ENCODE measurements at places on chromosomes 4 and X. TPM values are rescaled to one million over a fixed set of nuclear protein-coding genes. Genes with fewer than 3 reads are reported as not detected.

DNA sequence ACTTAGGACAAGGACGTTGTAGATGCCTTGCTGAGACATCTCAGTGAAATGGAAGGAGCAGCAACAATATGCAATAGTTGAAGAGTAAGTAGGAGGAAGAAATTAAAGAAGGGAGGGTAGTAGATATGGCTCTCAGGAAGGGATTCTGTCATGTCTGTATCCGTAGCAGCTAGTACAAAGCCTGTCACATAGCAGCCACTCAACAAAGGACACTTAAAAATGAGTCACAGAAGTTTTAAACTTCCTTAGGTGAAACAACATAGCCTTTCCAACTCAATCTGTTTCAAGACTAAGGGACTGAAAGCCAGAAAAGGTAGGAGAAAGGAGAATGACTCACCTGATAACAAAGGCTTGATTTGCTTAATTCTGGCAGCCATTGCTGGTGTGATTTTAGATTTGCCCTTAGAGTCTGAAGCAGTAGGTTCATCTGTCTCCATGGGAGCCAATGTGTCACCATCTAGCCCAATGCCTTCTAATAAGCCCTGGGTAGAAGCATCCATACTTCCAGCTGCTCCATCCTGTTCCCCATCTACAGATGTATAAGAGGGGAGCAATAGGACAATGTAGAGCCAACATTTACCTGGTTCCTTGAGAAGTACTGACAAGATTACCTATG lies 86.6 kb downstream of the HUWE1 start:
- no peak for DNase-seq

- no peak for DNase-seq
These were observed at the start of gene MAP3K15 for GRCh38 chrX:19514791-19515614. Gene MAP3K15, minus strand, starts transcription at chrX:19515508. Its CDS starts 247 bp downstream, at chrX:19515261.

- no peak for DNase-seq
These were observed 60.7 kb downstream of the TET2 start for GRCh38 chr4:105207386-105207785.

DNA sequence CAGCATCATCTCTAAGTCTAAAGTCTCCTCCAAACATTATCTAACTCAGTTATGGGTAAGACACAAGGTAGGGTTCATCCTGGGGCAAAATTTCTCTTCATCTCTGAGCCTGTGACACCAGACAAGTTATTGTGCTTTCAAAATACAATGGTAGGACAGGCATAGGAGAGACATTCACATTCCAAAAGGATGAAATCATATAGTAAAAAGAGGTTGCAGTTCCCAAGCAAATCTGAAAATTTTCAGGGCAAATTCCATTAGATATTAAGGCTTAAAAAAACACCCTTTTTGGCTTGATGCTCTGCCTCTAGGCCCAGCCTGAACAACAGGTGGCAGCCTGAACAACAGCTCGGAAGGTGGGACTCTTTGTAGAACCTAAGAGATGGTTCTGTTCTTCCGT lies 448.3 kb upstream of the SLIT2 start:
- no peak for DNase-seq

- DNase-seq, result no peak
These were observed 34.7 kb downstream of the FGF2 start for GRCh38 chr4:122861172-122861943.

DNA sequence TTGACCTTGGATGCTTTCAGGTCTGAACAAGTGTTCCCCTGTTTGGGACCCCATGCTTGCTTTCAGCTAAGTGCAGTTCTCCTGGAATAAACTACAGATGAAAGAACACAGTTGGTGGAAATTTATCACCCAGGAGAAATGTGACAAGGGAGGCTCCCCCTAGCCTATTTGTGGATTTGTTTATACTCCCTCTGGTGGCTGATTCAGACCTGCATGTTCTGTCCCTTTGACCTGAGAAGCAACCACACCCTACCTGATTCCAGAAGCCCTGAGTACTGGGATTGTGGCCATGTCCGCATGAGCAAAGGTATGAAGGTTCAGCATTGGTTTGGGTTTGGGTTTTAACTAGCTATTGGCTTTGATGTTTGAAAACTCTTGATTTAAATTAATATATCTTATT lies 440.9 kb downstream of the MID1IP1 start:
- DNase-seq, result no peak

DNA sequence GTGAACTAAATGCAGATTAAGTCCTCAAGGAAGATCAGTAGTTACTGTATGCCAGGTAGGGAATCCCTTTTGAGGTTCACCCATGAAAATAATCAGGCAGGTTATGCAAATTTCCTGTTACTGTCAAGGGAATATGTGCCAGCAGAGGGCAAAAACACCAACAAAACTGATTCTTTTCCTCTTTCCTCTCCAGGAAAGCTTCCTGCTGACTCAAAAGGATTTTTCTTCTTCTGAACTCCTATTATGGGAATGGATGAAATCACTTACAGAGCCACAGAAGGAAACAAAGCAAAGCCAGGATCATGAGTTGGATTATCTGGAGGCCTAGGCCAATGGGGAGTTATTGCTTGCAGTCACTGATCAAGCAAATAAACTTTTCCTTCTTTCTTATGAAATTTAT lies 49.7 kb downstream of the TMPRSS11F start:
- no peak for DNase-seq

DNA sequence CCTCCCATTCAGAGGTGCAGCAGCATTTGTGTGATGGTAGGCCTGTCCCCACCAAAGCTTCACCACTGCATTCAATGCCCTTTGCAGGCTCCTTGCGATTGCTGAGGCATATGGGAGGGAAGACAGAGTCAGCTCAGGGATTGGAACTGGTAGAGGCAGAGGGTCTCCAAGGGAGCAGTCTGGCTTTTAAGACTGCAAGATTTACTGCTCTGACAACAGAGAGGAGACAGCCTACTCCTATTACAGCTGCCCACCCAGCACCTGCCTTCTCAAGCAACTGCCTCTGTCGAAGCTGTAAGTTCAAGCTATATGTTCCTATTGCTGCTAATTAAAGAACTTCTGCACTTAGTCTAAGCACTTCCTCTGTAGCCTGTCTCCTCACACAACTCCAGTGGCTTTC lies 481.8 kb downstream of the FGF13 start:
- DNase-seq, result no peak

GRCh38 chrX:16869393-16870094 lies 618 bp downstream of the RBBP7 start:
- peak; percentile 53 for DNase-seq

- peak; percentile 66 for DNase-seq
These were observed 26.3 kb downstream of the UTP14A start for GRCh38 chrX:129932016-129932820.

DNA sequence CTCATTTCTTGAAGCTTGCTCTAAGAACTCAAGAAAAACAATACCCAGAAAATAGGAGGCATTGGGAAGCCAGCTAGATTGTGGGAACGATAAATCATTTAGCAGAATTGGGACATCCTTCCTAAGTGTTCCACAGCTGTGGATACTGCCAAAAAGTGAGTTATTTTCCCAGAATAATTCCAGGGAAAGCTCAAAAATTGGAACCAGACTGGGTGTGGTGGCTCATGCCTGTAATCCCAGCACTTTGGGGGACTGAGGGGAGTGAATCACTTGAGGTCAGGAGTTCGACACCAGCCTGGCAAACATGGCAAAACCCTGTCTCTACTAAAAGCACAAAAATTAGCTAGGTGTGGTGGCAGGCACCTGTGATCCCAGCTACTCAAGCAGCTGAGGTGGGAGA lies 68.2 kb upstream of the GK2 start:
- no peak for DNase-seq

- DNase-seq, result no peak
These were observed 9.5 kb downstream of the GABRB1 start for GRCh38 chr4:47040828-47041227.

- no peak for DNase-seq
These were observed 221.9 kb downstream of the SNCA start for GRCh38 chr4:89615051-89615450.

DNA sequence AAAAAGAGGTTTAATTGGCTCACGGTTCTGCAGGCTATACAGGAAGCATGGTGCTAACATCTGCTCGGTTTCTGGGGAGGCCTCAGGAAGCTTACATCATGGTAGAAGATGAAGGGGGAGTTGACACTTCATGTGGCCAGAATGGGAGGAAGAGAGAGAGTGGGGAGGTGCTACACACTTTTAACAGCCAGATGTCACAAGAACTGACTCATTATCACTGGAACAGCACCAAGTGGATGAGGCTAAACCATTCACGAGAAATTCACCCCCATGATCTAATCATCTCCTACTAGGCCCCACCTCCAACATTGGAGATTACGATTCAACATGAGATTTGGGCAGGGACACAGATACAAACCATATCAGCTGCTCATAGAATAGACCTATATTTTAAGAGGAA lies 255.8 kb downstream of the OPHN1 start:
- DNase-seq, result no peak

DNA sequence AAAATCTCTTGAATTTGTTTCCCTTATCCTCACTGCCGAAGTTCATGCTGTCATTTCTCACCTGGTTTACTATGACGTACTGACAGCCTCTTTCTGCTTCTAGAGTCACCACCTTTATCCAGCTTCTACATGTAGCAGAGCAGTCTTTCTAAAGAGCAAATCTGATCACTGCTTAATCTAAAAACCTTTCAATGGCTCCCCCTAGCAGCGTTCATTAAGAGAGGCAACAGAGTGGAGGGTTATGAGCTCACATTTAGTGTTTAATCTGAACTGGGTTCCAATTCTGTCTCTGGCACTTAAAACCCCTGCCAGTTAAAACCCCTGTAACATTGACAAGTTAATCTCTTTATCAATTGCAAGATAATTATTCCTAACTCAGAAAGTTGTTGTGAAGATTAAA lies 4.4 kb downstream of the RBPJ start:
- peak; percentile 42 for DNase-seq

- DNase-seq, result no peak
These were observed 19.4 kb downstream of the SORBS2 start for GRCh38 chr4:185792384-185793115.

GRCh38 chrX:49029876-49030275 lies 13.3 kb downstream of the TFE3 start:
- no peak for DNase-seq

DNA sequence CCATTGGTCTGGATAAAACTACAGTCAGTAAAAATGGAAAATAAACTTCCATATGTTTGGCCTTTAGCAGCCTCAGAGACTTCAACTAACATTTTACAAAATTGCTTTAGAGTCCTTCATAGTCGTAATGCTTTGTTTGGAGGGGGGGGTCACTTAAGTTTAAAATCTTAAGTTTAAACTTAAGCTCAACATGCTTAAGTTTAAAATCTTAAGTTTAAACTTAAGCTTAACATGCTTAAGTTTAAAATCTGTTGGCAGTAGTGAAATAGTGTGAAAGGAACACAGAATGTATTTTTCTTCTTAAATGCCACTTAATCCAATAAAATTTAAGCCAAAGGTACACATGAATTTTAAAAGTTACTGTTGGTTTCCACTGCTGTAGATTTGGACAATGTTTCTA lies 45.9 kb upstream of the UNC5C start:
- no peak for DNase-seq

DNA sequence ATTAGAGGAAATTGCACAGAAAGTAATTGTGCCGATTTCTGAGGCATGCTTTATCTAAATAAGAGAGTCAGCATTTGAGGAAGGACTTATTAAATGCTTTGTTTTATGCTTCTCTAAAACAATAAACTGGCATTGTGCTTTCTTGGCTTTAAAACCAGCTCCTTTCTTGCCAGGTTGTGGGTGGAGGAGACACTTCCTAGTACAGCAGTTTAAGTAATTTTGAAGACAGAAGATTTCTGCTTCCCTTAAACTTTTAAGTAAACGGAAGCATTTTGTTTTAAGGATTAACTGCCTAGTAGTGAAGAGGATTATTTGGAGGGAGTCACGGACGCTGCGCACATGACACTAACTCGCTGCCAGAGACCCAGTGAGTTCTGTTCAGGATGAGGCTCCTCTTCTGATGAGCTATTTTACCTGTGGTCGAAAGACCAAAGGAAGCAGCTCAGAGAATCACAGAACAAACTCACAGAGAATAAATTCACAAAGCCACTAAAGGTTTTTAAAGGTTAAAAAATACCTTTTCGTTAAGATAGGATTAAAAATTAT lies 169.5 kb downstream of the TLL1 start:
- DNase-seq, result no peak

DNA sequence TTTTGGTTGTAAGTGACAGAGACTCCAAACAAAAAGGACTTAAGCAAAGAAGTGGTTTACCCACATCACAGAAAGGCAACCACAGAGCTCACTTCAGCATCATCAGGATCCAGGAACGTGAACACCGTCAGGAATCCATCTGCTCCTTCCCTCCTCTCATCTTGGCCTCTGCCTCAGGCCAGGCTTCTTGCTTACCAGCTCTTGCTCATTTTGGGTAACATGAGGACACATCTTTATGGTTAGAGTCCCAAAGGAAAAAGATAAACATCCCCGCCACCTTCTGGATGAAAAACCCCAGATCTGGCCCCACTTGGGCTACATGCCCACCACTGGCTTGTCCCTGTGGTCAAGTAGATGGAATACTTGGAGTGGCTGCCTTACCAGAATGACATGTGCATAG lies 176.8 kb upstream of the RPL34 start:
- DNase-seq, result no peak

DNA sequence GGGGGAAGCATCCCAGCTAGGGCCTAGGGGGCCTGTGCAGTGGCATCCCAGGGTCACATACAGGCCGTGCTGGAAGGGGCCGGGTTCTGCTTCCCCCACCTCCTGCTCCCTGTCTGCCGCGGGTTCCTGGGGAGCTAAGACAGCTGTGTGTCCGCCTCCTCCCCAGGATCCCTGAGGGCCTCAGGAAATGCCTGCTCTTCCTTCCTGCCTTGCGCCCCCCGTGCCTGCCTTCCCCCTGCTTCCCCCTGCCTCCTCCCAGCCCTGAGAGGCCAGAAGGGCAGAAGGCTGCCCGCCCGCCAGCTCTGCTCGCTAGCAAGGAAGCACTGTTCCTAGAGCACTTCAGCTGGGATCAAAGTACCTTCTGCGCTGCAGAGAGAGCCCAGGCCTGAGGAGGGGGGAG lies 2.9 kb upstream of the BGN start:
- DNase-seq, result no peak

DNA sequence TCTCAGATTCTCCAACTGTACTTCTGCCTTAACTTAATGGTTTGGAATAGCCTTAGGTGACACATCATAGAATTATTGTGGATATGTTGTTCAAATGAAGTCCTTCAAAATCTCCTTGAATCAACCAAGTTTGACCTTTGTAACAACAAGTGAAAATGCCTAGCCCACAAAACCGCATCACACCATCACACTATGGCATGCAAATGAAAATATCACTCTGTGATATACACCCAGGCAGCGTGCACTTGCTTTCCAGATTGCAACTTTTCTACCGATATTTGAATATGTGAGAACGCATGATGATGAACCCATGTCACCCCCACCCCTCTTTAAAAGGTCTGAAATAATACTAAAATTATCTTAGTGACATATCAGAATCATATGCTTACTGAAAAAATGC lies 656.7 kb downstream of the GABRG1 start:
- no peak for DNase-seq

- no peak for DNase-seq
These were observed 103.8 kb upstream of the CXCL13 start for GRCh38 chr4:77501851-77502250.

- no peak for DNase-seq
These were observed 548 bp downstream of the TMEM164 start for GRCh38 chrX:110003167-110004156.

- DNase-seq, result no peak
These were observed 124.4 kb downstream of the ANK2 start for GRCh38 chr4:113173793-113174264.

GABRG1 gene
- total RNA-seq, result not detected

SFRP2 gene
- 0.11 TPM for total RNA-seq

PARM1 gene
- not detected for total RNA-seq

ASB9 gene
- 0.18 TPM for total RNA-seq

PRKG2 gene
- 0.58 TPM for total RNA-seq

FGB gene
- not detected for total RNA-seq

SLC49A3 gene
- 0.80 TPM for total RNA-seq

POU4F2 gene
- total RNA-seq, result not detected

PRR32 gene
- total RNA-seq, result not detected

ANOS1 gene
- total RNA-seq, result not detected

CT45A5 gene
- total RNA-seq, result not detected

Data from CD8-positive, alpha-beta memory T cell (primary cell).